Mucosa of gallbladder (tissue), 1 donor: ENCODE measurements at places on chromosomes 7 and 10.
A peak's percentile ranks its signal among the peaks of the same experiment; 100 is the strongest.

GRCh38 chr7:65979583-65980477 is 2.2 kb downstream of the GUSB start:
- DNase-seq: no peak

GRCh38 chr10:35058134-35058533 is 32.0 kb downstream of the CUL2 start:
- no peak for DNase-seq

DNA sequence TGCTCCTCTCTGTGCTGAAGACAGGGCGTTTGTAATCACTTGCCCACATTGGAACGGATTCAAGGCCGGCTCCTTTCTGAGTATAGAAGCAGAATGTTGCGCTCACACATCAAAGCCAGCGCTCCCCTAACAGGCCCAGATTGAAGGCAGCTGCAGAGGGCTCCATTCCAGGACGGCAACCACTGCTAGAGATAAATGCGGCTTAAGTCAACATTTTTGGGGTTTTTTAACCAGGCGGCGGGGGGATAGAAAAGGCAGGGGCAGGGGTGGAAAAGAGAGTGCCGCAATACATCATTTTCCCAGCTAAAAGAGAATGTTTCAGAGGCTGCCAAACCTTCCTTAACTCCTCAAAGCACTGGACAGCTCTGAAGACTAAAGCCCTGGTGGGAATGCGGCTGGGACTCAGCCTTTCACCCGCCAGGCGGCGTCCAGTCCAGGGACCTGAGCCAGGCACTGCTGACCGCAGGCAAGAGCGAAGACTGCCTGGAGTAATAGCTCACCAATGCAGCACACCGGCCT is 189.6 kb downstream of the TNS3 start:
- DNase-seq: peak; percentile 72

DNA sequence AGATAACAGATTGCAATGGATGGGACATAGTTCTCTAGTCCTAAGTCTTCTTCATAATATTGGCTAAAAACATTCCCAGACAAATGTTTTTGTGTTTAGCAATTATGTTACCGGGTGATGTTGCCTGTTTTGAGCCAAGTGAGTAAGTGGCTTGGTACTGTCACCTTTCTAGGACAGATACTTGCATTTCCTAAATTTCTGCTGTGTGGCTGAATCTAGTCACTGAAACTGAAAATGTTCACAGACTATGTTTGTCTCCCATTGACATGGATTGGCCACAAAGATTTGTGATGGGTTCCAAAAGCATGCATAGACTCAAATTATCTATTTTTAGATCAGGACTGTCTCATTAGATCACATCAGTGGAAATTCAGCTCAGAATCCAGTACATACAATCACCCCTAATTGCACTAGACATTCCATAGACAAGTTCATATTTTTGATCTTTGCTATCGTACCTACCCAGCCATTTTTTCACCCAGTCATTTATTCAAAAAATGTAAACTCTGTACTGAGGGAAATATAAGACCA is 1222.1 kb upstream of the AUTS2 start:
- DNase-seq: no peak

DNA sequence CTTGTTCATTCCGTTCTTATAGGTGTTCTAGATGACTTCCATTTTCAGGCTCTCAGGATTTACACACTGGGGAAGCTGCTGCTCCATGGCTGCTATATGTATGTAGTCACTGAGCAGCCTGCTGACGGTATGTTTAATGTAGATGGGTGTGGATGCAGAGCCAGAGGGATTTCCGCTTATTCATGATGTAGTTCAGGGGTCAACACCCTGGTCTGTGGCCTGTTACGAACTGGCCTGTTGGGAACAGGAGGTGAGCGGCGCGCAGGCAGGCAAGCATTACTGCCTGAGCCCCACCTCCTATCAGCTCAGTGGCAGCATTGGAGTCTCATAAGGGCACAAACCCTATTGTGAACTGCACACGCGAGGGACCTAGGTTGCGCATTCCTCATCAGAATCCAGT is 33.9 kb downstream of the DNAJB6 start:
- no peak for DNase-seq

DNA sequence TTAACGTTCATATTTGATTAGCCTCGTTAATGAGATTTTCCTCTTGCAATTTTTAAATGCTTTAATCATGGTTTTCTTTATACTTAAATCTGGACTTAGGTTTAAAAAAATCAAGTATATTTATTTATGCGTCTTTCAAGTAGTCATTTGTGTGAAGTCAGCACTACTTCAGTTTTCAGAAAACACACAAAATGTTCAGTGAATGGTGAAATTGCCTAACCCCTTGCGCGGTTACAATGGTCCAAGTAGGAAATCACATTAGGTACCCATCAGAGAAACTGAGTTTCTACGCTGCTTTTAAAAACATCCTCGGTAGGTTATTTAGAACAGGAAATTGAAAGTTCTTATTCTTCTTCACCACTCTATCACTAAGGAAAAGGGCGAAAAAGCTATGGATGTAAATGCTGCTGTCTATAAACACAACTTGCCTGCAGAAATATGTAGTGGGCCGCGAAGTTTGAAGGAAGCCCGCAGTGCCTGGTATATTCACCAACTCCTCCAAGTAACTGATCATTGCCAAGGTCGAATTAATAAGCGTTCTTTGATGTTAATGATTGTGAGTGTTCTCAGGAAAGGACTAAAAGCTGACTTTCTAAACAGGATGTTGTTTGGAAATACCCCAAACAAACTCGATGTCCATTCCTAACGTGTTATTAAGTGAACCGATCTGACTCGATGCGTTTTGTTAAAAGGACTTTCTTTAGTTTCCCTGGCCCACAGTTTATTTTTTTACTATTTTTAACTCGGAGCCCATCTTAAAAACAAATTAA is 1.0 kb downstream of the SYPL1 start:
- no peak for DNase-seq

DNA sequence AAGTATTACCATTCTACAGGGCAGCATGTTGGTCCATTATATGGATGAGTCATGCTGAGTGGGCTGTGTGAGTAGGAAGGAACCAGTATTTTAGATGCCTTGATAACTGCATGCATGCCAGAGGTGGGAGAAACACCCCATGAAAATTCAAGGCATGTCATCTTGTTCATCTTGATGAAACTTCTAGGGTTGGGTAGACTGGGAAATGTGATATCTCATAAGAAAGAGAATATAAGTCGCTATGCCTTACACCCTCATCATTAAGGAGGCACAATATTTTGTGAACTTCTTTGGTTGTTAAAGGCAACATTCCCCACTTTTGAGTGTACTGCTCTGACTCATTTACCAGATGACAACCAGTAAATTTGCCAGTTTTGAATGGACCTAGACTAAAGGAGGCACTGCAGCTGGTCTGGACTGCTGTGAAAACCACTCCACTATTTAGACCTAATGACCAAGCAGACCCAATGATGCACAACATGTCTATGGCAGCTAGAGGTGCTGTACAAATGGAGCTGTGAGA is 48.0 kb downstream of the ZNF365 start:
- no peak for DNase-seq

DNA sequence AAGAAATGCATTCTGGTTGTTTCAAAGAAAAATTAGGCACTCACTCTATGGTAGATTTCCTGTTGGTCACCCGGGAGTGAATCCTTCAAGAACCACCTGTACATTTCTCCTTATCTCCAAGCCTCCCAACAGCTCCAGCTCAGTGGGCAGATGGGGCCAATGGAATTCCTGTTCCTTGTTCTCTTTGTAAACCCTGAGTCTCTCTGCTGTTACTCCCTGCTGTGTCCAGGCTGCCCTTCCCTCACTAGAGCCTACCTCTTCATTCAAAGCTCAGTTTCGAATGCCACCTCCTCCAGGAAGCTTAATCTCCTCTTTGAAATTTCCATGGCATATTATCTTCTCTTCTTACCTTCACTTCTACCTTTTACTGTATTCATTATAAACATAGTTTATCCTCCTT is 3.5 kb upstream of the BMPER start:
- no peak for DNase-seq

DNA sequence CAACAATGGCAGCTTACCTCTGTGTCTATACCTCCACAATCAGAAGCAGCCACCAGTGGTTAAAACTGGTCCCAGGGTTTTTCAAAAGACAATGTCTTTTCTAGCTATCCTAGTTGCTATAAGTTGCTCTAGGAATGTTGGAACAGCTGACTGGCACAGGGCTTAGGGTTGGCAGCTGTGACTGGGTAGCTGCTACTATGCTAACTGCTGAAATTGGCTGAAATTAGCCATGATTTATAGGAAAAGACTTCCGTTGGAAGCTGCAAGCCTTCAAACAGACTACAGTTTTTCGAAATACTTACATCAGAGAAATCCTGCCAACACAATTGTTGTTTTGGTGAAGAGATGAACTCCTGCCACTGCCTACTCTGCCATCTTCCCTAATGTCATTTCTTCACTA is 102.3 kb downstream of the MKX start:
- no peak for DNase-seq

DNA sequence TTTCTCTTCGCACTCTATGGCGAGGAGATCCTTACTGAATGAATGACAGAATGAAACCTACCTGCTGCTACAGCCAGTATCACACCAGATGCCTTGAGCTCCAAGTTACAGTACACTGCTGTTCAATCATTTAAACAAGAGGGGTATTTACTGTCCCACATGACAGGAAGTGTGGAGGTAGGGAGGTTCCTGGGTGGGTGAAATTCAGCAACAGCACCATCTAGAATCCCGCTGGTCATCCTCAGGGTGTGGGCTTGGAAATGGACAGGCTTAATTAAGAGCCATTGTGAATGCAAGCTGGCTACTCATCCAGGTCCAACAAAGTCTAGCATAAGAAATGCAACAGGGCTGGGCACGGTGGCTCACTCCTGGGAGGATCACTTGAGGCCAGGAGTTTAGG is 14.7 kb downstream of the CYTH3 start:
- no peak for DNase-seq

DNA sequence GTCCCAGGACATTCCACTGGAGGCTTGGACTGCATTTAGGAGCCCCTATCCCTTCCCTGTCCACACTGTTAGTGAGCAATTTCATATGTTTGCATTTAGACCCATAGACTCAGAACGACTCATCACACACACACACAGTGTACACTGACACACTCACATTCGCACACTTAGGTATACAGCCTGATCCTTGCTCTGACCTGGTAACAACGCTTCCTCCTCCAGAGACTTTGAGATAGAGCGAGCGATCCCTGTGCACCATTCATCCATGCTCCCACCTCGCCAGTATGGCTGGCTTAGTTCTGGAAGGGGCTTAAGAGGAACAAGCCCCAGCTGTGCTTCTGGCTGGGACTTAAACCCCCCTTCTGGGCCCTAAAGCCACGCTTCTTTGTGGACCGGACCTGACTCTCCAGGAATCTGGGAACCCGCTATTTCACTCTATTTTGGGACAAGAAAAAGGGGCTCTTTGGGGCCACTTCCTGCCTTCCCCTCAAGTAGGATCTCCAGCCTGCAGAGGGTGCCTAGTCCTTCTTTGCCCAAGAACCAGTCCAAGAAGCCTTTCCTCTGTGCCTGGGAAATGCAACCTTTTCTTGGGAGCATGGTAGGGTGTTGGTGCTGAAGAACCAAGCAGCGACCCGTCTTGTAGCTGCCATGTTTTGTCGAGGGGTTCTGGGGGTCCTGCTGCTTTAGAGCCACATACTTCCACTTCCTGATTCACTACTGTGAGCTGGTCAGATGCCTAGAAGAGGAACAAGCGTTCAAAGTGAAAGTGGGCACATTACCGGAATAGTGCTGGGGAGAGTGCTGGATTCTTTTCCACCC is 1.1 kb upstream of the HOXA13 start:
- no peak for DNase-seq

GRCh38 chr10:77582710-77583115 is 54.9 kb downstream of the KCNMA1 start:
- no peak for DNase-seq

GRCh38 chr10:63313066-63313717 is 152.6 kb downstream of the JMJD1C start:
- no peak for DNase-seq

DNA sequence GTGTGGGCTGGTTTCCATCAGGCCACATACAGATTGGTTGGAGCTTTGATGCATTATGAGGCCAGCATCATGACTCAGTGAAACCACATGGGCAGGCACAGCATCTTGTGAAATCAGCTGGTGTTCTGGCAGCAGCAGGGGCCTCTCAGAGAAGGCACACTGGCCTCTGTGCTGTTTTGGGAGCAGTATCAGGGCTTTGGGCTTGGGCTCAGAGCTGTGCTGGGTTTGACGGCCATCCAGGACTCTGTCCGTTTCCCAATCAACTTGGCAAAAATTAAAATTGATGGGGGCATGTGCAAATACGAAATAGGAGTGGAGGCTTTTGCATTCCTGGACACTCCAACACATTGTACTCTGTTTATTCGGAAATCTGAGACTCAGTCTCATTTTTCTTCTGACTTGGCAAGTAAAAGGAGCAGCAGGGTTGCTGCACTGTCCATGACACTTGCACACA is 190.9 kb downstream of the BMPER start:
- peak; percentile 48 for DNase-seq

DNA sequence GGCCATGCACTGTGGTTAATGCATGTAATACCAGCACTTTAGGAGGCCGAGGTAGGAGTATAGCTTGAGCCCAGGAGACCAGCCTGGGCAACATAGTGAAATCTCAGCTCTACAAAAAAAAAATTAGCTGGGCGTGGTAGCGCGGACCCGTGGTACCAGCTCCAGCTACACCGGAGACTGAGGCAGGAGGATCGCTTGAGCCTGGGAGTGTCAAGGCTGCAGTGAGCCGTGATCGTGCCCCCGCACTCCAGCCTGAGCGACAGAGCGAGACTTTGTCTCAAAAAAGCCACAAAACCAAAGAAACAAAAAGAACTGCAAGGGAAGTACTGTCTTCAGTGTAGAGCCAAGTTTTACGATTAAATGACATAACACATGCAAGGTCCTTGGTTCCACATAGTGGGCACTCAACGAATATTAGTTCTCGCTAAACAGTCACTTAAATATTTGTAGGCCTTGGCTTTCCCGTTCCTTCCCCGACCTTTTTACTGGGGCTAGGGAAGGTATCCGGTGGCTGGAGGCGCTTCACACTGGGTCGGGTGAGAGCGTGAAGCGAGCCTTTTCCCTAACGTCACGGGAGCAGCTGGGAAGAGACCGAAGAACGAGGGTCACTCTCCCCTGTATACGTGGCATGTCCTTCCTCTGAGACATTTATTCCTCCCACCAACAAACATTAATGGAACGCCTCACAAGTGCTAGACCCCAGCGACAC is 993 bp upstream of the SND1 start:
- no peak for DNase-seq
